ENCODE measurements at places on chromosomes 11 and 22.
A peak's percentile ranks its signal among the peaks of the same experiment; 100 is the strongest.

- DNase-seq: no peak
Measured at GRCh38 chr11:2385156-2386151, 8.3 kb downstream of the CD81 start.

DNA sequence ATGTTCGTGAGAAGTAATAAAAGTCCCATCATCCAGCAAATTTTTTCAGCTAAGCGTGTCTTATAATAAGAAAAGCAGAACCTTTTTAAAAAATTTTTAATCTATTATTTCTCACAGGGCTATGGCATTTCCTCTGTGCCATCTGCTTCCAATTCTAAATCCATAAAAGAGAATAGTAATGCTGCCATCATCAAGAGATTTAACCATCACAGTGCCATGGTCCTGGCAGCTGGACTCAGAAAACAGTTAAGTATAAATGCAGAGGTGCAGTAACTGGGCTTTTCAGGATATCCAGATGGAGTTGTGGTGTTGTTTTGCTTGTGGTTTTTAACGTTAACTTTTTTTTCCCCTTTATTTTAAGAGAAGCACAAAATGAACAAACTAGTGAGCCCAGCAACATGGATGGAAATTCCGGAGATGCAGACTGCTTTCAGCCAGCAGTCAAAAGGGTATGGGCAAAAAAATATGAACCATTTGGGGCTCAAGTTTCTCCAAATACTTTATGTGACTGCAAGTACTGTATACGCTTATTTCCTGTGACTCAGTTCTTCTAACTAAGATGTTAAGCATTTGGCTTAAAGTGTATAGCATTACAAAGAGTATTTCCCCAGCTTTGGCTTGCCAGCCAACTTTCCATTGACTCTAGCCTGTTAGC is 25.2 kb downstream of the GTF2H1 start:
- no peak for DNase-seq

DNA sequence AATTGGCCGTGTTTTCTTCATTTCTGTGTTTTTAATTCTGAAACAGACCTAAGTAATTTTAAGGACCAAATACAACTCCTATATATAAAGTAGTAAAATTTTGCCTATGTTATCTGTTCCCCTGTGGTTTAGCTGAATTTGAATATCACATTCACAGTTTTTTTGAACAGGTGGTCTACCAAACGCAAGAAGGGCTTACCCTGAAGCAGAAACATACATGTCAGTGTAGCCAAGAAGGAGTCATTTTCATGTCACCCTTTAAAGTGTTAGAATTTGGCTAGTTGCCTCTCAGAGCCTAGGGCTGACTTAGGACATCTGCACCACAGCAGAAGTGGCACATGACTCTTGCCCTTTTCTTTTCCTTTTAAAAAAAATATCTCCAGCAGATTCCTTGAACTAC is 34.3 kb downstream of the MYBPC3 start:
- no peak for DNase-seq

DNA sequence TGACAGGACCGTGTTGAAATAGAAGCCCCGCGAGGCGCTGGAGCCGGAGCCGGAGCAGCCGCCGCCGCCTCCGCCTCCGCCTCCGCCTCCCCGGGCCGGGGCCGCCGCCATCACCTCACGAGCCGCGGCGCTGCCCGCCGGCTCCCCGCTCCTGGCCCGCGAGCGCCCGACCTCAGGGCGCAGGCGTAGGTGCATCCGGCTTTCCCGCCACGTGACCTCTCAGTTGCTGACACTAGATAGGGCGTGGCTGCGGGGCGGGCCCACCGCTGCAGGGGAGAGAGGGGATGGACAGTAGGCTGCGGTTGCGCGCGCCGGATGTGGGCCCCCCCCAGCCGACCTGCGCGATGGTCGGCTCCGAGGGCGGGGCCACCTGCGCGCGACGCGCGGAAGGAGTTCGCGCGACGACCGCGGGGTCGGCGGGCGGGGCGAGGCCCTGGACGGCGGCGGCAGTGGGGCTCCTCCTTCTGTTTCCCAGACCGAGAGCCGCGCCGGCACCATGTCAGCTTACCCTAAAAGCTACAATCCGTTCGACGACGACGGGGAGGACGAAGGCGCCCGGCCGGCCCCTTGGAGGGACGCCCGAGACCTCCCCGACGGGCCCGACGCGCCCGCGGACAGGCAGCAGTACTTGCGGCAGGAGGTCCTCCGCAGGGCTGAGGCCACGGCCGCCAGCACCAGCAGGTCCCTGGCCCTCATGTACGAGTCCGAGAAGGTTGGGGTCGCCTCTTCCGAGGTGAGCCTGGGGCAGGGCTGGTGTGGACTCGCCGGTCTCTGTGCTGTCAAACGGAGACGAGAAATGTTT is at the start of the genes PI4KA and SNAP29:
Gene PI4KA (minus strand): TSS at position 197 of the 802 bp plus-strand sequence. CDS start 86 bp downstream, at position 111.
Gene SNAP29 (plus strand): TSS at position 393 of the 802 bp plus-strand sequence. CDS start 104 bp downstream, at position 497.
- DNase-seq: peak; percentile 97

DNA sequence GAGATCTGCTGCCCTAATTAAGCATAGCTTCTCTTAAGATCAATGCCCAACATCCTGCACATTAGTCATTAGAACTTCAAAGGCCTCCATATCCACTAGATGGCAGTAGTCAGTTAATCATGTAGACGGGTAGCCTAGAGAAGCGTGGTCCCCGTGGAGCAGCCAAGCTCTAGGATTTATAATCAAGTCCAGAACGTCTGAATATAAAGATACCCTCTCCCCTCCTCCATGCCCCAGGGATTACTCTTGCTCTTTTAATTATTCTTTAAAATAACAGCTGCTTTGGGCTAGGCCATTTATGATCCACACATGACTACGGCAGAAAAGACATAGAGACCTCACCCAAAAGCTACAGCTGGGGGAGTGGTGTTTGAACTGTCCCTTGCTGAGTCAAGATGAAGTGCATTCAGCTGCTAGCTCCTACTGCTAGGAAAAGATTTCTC is 327.6 kb upstream of the PLET1 start:
- peak; percentile 58 for DNase-seq

DNA sequence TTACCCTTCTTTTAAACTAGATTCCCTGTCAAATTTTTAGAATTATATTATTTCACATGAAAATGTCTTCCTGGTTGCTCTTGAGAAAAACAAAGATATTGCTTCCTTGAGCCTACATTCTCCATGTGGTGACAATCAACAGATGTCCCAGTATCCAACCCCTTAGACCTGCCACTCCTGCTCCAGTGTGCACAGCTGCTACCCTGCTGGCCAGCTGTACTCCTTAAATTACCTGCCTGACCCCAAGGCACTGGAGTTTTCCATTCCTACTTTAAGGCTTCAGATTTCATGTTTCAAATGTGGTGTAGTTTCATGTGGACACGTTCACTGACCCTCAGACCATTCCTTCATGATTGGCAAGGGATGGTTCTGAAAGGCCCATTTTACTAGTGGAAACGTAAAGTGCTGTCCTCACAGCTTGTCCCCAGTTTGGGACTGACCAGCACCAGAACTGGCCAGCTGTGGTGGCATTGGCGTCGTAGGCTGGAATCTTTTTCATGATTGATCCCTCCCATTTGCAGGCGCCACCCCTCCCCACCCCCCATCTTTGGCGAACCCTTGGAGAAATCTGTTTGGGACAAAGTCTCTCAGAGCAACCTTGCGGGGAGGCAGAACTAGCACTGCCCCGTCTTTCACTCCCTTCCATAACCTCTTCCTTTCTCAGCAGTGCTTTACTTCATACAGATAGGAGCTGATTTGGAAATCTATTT is 123.5 kb downstream of the DBX1 start:
- DNase-seq: no peak

- DNase-seq: no peak
Measured at GRCh38 chr22:44535362-44536095, 37.5 kb upstream of the RTL6 start.

DNA sequence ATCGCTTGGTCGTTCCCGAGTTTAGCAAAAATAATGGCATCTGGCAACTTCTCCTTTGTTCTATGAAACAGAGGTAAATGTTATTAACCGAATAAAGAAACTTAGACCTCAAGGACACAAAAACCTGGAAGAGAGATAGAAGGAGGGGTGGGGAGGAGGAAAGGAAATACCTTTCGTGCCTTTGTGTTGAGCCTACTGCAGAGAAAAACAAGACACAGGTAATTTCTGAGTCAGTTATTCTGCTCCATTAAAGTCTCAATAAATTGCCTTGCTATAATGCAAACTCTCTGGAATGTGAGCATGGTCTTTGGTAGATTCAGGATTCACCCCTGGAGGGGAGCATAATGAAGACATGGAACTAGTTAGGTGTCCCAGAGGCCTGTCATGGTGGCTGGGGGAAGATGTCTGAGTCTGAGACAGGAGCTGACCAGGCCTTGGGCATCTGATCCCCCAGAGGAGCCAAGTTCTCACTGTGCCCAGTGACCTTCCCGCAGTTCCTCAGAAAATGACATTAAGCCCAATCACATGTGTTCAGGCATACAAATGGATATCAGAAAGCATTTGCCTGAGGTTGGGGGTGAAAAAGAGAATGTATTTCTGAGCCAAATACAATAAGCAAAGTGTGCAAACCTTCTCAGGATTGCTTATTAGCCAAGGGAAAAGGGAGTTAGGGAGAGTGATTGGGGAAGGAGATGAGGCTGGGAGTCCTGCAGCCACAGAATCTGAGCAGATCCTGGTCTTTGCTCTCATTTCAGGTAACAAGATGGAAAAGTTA is 72.6 kb upstream of the CADM1 start:
- DNase-seq: no peak

DNA sequence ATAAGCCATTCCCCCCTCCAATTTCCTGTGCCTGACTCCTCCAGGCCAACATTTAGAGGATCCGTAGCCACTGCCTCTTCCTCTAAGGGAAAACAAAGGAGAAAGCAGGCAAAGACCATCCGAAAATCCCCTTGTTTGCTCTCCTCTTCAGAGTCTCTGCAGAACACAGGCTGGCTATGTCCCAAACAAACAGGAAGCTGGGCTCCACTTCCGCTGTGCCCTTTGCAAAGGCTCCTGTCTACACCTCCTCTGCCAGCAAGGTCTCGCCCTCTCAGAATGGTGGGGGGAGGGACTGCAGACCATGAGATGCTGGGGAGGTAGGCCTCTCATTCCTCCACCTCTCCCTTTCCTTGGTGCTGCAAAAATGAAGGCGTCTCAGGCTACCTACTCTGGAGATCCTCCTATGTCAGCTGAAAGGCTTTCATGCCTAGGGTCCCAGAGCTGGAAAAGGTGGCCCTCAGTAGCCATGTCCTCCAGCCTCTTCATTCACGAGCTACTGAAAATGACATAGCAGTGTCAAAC is 596.2 kb downstream of the BUD13 start:
- DNase-seq: no peak

GRCh38 chr11:2533587-2534133 is 88.9 kb downstream of the KCNQ1 start:
- DNase-seq: peak; percentile 81

- no peak for DNase-seq
Measured at GRCh38 chr11:125489166-125489565, 6.9 kb downstream of the FEZ1 start.

DNA sequence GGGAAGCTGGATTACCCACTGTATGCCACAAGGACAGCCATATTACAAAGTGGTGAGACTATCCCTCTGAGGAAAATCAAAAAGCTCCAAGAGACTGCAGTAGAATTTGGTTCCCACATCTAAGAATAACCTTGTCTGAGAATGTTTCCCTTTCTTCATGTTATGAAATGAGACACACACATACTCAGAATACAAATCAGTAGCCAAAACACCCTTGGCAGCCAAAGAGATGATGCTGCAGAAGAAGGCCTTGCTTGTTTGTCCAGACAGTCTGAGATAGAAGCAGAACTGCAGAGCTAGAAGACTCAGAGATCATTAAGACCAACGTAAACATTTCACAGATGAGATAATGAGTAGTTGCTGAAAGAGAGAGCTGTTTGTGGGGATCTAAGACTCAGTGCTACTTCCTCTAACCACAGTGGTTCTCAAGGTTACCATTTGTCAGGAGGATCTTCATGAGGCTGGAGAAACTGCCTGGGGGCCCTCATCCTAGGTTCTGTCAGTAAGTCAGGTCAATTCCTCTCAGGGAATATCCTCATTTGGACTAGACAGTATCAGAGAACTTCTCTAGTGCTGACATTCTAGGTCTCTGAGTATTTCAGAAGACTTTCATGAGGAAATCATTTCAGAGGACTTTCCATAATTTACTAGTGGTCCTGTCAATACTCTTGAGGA is 38.9 kb downstream of the RELT start:
- DNase-seq: peak; percentile 60

GRCh38 chr22:27231266-27231665 is 570.3 kb downstream of the MN1 start:
- DNase-seq: no peak

DNA sequence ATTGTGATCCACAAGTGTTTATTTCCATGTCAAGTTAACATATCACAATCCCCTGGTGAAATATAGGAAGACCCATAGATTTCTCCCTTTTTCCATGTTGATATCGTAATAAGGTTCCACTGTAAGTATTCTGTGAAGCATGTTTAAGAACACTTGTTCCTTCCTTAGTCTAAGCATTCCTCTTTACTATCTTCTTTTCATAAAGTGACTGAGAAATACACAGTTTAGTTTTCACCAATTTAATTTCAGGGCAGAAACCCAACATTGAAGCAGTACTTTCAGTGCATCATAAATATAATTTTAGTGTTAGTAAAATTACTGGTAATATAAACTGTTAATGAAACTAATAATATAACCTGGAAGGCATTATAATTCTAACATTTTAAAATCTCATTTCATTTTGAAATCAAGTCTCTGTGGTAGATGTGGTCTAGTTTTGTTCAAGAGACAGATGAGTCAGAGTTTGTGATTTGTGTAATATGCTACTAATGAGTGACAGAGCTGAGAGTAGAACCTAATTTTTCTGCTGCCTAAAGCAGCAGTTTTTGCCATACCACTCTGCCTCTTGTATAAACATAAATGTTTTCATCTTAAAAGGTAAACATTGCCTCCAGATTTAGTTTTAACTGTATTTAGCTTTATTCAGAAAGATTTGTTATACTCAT is 79.4 kb downstream of the ATM start:
- DNase-seq: no peak

- no peak for DNase-seq
Measured at GRCh38 chr11:18080451-18080850, 25.4 kb downstream of the SAAL1 start.

- DNase-seq: no peak
Measured at GRCh38 chr11:76252631-76253070, 46.3 kb upstream of the WNT11 start.

- DNase-seq: no peak
Measured at GRCh38 chr11:88535916-88536547, 198.5 kb upstream of the CTSC start.

GRCh38 chr11:115548878-115549528 is 44.8 kb upstream of the CADM1 start:
- no peak for DNase-seq

DNA sequence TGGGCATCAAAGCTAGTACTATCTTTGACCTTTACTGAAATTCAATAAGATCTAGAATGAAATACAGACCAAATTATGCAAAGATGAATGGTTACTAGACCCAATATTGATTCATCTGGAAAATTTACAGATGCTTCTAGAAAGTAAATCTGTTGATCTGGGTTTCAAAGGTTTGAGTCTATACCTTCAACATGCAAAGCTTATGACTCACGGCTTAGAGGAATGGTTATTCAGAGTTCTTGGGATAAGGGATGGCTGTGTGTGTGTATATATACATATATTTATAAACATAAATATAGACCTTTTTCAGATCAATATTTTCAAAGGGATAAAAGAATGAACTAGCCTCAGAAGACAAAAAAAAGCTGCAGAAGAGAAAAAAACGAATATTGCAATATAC is 1.3 kb downstream of the SPTY2D1 start:
- DNase-seq: no peak

Data from KBM-7 (cell line).